HEK293T (cell line): ENCODE measurements at places on chromosomes 1 and 21.

GRCh38 chr1:56532350-56532683 lies 47.0 kb downstream of the PLPP3 start:
- DNase-seq, result no peak

DNA sequence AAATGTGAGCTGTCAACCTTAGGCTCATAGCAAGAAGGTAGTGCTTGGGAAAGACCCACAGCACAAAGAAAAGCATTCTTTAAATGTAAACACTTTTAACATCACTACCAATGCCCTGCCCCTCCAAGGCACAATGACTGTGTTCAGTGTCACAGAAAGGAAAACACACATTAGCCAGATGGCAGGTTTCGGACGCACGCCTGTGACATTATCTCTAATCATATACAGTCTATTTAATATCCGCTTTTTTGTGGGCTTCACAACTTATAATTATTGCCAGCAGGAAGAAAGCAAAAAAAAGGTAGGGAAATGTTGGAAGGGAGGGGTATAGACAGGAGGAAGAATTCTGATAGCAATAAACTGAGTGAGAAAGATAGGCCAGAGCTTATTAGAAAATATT lies 112.4 kb upstream of the BEND5 start:
- no peak for DNase-seq

DNA sequence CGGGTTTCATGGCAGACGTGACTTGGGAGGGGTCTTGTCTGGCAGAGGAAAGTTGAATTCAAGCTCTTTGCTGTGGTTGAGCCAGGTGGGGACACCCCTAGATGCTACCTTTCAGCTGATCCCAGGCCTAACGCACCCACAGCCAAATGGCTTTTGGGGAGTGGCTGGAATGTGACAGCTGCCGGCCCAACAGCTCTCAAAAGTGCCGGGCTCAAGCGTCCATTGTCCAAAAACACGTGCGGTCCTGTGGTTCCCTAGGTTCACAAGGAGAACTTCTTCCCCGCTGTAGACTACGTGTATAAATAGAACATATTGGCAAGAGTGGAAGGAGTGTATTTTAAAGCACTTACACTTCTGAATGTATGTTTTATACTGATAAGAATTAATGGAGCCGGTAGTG lies 87.1 kb upstream of the ARHGEF16 start:
- DNase-seq, result no peak

DNA sequence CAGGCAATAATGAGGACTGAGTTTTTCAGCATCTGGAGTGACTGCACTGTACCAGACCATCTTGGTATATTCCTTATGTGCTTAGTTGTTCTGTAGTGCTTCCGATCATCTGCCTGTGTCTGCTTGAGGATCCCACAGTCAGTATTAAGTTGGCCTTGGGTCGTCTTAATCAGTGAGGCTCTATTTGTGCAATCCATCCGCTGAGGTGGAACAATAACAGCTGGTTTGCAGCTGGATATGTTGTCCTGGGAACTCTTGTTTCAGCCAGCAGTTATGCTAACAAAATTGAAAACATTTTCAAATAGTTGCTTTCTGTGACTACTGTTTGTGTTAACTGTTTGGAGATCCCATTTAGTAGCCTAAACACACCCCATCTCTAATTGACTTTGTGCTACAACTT lies 73.7 kb downstream of the LAMC1 start:
- DNase-seq, result no peak

- no peak for DNase-seq
These were observed 248.1 kb upstream of the DEPDC1 start for GRCh38 chr1:68745011-68745410.

DNA sequence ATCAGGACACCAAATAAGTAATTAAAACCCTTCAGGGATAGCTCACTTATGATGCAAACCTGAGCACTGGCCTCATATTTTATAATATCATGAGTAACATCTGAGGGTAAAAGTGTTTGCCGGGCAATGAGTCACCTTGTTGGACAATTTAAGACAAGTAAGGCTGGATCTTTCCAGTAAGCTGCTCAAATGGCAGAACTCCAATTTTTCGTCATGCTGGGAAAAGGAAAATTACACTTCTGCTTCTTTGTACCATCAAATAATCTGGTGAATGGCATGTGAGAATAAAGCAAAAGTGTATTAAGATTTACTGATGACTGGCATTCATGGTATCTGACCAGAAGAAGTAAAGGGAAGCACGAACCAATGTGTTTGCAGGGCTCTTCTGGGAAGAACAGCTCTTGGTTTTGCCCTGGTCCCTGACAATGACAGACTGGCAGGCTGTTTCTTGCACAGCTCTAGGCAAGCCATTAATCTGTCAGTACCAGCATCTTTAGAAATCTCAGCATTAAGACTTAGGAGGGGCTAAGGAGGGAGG lies 392.2 kb downstream of the VAV3 start:
- no peak for DNase-seq

DNA sequence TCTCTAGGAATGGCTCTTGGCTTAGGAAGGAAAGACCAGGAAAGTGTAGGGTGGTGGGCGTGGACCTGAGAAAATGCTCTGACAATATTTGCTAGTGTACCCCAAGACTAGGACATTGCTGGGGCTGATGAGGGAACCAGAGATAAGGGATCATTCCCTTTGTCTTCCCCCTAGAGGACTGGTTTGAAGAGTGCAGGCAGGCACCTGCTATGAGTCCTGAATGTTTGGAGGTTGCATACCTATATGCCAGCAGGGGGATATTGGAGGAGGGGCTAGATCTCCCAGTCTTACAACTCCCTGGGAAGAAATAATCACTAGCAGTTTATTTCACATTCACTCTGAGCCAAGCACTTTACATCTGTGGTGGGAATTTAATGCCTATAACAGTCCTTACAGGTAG lies 6.0 kb upstream of the BCL10 start:
- peak; percentile 43 for DNase-seq

GRCh38 chr1:154624746-154625643 lies 17.0 kb upstream of the ADAR start:
- no peak for DNase-seq

DNA sequence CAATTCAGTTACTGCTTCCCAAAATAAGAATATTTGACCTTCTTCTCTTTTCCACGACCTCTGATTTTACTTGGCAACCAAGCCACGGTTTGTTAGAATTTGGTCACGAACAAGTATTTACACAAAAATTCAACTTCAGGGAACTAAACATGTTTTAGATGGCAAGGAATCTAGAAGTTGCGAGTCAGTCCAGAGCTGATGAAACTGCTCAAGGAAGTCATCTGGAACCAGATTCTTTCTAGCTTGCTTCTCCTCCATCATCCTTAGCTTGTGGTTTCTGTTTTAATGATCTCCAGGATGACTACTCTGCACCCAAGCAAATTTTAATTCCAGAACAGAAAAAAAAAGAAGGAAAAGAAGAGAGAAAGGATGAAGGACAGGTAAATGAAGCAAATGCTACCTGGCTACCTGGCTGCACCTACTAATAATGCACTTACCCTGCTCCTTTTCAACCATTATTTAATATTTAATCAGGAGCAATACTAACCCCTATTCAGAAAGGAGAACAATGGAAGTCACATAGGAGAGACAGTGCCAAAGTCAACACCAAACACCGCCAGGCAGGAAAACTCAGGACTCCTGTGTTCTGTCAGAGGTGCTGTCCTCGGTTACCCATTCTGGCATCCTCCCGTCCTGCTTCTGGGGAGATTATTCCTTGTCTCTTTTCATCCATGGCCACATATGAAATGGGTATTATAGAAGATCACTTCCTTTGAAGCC lies 54.2 kb upstream of the RGS7 start:
- no peak for DNase-seq

DNA sequence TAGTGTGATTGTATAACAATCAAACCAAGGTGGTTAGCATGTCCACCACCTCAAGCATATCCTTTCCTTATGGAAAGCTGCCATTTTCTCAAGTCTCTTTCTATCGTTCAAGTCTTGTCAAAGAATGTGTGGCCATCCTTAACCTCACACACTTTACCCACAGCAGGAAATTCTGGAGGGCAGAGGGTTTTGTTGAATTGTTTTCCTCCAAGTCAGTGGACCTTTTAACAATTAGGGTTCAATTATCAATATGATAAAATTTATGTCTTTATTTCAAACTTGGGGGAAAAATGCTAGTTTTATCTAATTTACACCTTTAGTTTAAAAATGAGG lies 14.2 kb upstream of the PTPRC start:
- no peak for DNase-seq

GRCh38 chr1:202266061-202266765 lies 72.6 kb downstream of the LGR6 start:
- no peak for DNase-seq

- no peak for DNase-seq
These were observed 123.0 kb downstream of the DSCAM start for GRCh38 chr21:40723966-40724365.

DNA sequence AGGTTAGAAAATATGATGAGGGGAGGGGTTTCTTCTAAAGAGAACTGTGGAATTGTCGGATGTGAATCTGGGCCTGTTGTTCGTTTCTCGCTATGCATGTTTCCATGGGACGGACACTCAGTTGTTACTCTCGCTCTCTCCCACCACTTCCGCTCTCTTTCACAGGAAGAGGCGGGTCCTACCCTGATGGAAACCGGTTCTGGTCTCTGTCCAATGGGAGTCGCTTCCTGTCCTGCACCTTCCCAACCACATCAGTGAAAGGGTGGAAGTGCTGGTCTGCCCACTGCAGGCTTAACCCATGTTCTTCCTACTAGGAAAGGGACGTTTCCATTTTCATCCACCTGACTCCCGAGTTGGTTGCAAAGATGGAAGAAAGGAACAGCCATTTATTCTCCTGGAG lies 119.4 kb downstream of the KCNJ15 start:
- DNase-seq, result no peak

DNA sequence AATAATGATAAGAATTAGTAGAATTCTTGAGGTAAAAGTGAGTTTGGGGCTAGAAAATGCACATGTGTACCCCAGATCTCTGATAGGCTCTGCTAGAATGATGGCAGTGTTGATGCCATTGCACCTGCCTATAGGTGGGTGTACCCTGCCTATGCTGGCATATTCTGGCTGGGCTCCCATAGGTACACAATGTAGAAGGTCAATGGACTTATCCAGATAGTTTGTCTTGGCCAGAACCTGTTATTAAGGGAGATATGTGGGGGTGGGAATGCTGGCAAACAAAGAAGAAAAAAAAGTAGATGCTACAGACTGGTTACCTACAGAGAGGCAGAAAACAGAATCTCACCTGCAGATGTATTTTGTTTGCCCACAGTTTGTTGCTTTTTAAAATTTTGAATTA lies 14.1 kb upstream of the KLHDC8A start:
- DNase-seq, result no peak
